Uterus (tissue), 4 donors: ENCODE measurements at places on chromosomes 6 and 20.
A peak's percentile ranks its signal among the peaks of the same experiment; 100 is the strongest.

DNA sequence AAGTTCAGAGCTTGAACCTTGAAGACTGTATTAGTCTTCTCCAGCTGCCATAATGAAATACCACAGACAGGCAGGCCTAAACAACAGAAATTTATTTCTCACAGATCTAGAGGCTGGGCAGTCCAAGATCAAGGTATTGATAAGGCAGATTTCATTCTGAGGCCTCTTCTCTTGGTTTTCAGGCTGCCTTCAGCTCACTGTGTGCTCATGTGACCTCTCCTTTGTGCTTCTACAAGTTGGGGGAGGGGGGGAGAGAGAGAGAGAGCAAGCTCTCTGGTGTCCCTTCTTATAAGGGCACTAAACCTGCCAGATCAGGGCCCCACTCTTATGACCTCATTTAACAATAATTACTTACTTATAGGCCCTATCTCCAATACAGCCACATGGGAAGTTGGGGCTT lies 102.6 kb upstream of the RSPO3 start:
- DNase-seq, result no peak

DNA sequence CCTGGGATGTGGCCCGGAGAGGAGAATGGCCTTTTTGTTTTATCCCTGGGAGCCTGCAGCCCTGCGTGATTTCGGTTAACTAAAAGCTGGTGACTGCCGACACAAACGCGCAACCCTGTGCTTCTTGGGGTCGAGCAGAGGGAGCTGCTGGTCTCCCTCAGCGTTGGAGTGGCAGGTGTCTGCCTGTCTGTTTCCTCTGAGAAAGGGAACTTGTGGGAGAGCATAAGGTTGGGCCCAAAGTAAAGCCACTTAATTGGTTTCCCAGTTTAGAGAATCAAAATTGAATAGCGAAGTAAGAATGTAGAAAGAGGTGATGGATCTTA lies 500 bp downstream of the LTV1 start:
- DNase-seq, result no peak

DNA sequence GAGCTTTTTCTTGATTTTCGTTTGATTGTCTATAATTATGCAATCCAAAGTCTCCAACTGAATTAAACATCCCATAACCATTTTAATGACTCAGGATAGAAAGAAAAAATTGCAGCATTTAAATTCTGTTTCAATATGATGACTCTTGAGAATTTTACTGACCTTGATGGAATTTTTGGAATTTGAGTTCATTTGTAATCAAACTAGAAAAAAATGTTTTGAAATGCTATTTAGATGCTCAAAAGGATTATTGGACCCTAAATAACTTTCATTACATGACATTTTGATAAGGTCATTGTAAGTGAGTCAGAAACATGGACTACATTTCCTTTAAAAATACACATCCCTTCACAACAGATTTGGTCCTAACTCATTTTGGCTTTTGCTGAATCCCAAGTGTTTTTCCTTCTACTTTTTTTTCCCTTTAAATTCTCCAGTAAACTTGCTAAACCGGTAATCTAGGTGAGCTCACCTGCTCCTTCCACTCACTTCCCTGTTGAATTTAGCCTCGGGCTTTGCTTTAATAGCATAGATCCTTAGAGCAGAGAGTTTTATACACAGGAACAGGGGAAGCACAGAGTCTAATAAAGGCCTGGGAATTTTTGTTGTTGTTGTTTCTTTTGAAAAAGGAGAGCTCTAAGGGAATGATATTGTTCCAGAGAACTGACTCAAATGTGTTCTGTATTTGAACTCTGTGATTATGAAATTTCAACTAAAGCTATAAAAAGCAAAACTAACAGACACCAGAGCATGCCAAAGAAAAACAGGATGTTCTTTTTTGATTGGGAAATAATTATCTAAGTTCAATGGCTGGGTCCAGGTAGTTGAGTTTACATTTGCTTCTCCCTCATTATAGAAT lies 1088.2 kb upstream of the CITED2 start:
- DNase-seq, result no peak

- DNase-seq, result peak; percentile 68
These were observed at the start of gene BICRAL for GRCh38 chr6:42781796-42782688. Gene BICRAL, plus strand, starts transcription at chr6:42782052. Its CDS starts 39,971 bp downstream, at chr6:42822023.

DNA sequence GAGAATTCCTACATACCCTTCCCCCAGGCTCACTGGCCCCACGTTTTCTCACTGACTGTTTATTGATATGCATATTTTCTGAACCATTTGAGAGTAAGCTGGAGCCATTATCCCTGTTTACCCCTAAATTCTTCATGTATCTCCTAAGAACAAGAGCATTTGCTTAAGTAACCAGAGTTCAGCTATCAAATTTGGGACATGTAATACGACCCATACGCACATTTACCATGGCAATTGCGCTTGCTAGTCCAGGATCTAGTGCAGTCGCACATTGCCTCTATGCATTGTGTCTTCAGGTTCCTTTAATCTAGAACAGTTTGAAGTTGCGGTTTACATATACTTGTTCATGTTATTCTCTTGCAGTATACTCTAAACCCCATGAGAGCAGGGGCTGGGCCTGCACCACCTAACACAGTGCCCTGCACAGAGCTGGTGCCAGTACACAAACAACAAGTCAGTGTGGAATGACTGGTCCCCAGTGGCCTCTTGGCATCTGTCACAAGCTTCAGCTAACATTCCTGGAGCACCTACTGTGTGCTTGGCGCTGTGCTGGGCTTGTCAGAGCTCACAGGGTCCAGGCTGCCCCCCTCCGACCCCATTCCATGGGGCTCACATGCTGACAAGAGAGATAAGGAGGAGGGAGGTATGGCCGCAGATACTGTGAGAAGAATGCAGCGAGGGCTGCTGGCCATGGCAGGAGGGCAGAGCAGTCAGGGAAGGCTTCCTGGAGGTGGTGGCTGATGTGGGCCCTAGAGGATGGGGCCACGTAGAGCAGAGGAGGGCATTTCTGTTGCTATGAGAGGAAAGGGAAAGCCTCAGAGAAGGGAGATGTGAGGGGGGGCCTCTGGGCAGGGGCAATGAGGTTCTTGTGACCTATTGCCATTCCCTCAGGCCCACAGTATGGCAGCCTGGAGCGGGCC lies 28.1 kb downstream of the SPDEF start:
- no peak for DNase-seq

DNA sequence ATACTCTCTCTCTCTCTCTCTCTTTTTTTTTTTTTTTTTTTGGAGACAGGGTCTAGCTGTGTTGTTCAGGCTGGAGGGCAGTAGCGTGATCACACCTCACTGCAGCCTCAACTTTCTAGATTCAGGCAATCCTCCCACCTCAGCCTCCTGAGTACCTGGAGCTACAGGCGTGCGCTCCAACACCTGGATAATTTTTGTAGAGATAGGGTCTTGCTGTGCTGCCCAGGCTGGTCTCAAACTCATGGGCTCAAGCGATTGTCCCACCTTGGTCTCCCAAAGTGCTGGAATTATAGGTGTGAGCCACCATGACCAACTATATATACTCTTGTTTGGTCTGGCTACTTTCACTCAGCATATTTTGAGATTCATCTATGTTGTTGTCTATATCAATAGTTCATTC lies 154.9 kb downstream of the ZFAND3 start:
- no peak for DNase-seq

- DNase-seq, result no peak
These were observed 469.7 kb downstream of the CDKAL1 start for GRCh38 chr6:21003780-21004541.
